ENCODE measurements at places on chromosomes 12 and 14. TPM values are rescaled to one million over a fixed set of nuclear protein-coding genes. Genes with fewer than 3 reads are reported as not detected.

FSCB gene
- not detected for total RNA-seq

SAMD15 gene
- total RNA-seq: 2.6 TPM

CLMN gene
- total RNA-seq: 4.2 TPM

TPPP2 gene
- not detected for total RNA-seq

TGM1 gene
- total RNA-seq: 0.76 TPM

EXOC3L4 gene
- total RNA-seq: not detected

KIF21A gene
- total RNA-seq: 18.1 TPM

FERMT2 gene
- total RNA-seq: 60.8 TPM

TEX52 gene
- not detected for total RNA-seq

POTEM gene
- 0.10 TPM for total RNA-seq

EFS gene
- not detected for total RNA-seq

ACOT6 gene
- not detected for total RNA-seq

SAMD4A gene
- total RNA-seq: 16.3 TPM

AICDA gene
- total RNA-seq: not detected

IGFBP6 gene
- total RNA-seq: 58.5 TPM

TMEM132D gene
- total RNA-seq: 2.7 TPM

GARIN6 gene
- not detected for total RNA-seq

KRT72 gene
- not detected for total RNA-seq

RNASE1 gene
- total RNA-seq: 1.1 TPM

RASSF9 gene
- 0.21 TPM for total RNA-seq

CCDC198 gene
- 1.7 TPM for total RNA-seq

ADAMTS20 gene
- total RNA-seq: 0.03 TPM

TAS2R9 gene
- total RNA-seq: not detected

TUNAR gene
- not detected for total RNA-seq

BEGAIN gene
- total RNA-seq: 0.35 TPM

RERGL gene
- total RNA-seq: not detected

PRR4 gene
- total RNA-seq: 1.8 TPM

RFLNA gene
- not detected for total RNA-seq

PPP1R1A gene
- total RNA-seq: not detected

C14orf39 gene
- not detected for total RNA-seq

CNTN1 gene
- 0.20 TPM for total RNA-seq

FAM90A1 gene
- total RNA-seq: not detected

MYF5 gene
- not detected for total RNA-seq

SCNN1A gene
- 0.11 TPM for total RNA-seq

MYO1H gene
- not detected for total RNA-seq

CLBA1 gene
- 5.4 TPM for total RNA-seq

KRT73 gene
- not detected for total RNA-seq

CD69 gene
- 0.16 TPM for total RNA-seq

KRT6B gene
- not detected for total RNA-seq

SMCO2 gene
- 0.35 TPM for total RNA-seq

CCDC60 gene
- total RNA-seq: not detected

LYZ gene
- not detected for total RNA-seq

CEBPE gene
- not detected for total RNA-seq

OLR1 gene
- total RNA-seq: not detected
